Thyroid gland (tissue), 4 donors: ENCODE measurements at places on chromosomes 11 and 22.

- peaks cover 35% of the 10 kb centered on the region for H3K36me3 ChIP-seq
- no peaks in the 10 kb centered on the region for H3K27me3 ChIP-seq
- no peak for DNase-seq
- H3K4me1 ChIP-seq, result no peaks in the 10 kb centered on the region
- no peak overlapping the region for H3K4me3 ChIP-seq
Measured at GRCh38 chr11:59191890-59192289, 20.0 kb downstream of the DTX4 start.

GRCh38 chr22:35564975-35565867 is 24.6 kb downstream of the RASD2 start:
- DNase-seq, result no peak
- no peak overlapping the region for H3K27ac ChIP-seq
- H3K27me3 ChIP-seq, result no peaks in the 10 kb centered on the region

- no peak overlapping the region for H3K4me3 ChIP-seq
- no peaks in the 10 kb centered on the region for H3K4me1 ChIP-seq
- no peaks in the 10 kb centered on the region for H3K27me3 ChIP-seq
- H3K36me3 ChIP-seq, result no peaks in the 10 kb centered on the region
Measured at GRCh38 chr11:81495699-81496292, 1237.9 kb downstream of the FAM181B start.

- no peaks in the 10 kb centered on the region for H3K36me3 ChIP-seq
- no peak overlapping the region for H3K4me3 ChIP-seq
- no peak for DNase-seq
Measured at GRCh38 chr22:17388235-17388634, 19.0 kb downstream of the CECR2 start.

- peaks cover 21% of the 10 kb centered on the region for H3K4me1 ChIP-seq
- peaks cover 8% of the 10 kb centered on the region for H3K36me3 ChIP-seq
- H3K27ac ChIP-seq, result peak overlapping the region; percentile 80
- peak overlapping the region; percentile 29 for H3K4me3 ChIP-seq
- H3K27me3 ChIP-seq, result no peaks in the 10 kb centered on the region
Measured at GRCh38 chr22:41286639-41287091, 678 bp upstream of the RANGAP1 start.

- DNase-seq, result no peak
- no peaks in the 10 kb centered on the region for H3K27me3 ChIP-seq
- no peaks in the 10 kb centered on the region for H3K36me3 ChIP-seq
- H3K4me1 ChIP-seq, result no peaks in the 10 kb centered on the region
Measured at GRCh38 chr11:70252844-70253243, 17.6 kb upstream of the PPFIA1 start.

- H3K27me3 ChIP-seq, result no peaks in the 10 kb centered on the region
- H3K4me3 ChIP-seq, result no peak overlapping the region
- DNase-seq, result no peak
- H3K36me3 ChIP-seq, result no peaks in the 10 kb centered on the region
- H3K27ac ChIP-seq, result no peak overlapping the region
- H3K4me1 ChIP-seq, result no peaks in the 10 kb centered on the region
Measured at GRCh38 chr11:17593466-17594245, 46.6 kb downstream of the OTOG start.

- H3K36me3 ChIP-seq, result no peaks in the 10 kb centered on the region
- no peak overlapping the region for H3K27ac ChIP-seq
- no peak for DNase-seq
- H3K4me1 ChIP-seq, result peaks cover 4% of the 10 kb centered on the region
- no peaks in the 10 kb centered on the region for H3K27me3 ChIP-seq
- H3K4me3 ChIP-seq, result no peak overlapping the region
Measured at GRCh38 chr11:79011357-79011756, 429.5 kb downstream of the TENM4 start.

GRCh38 chr11:121780971-121781370 is 328.2 kb upstream of the SORL1-AS1 start:
- H3K27me3 ChIP-seq, result no peaks in the 10 kb centered on the region
- no peaks in the 10 kb centered on the region for H3K4me1 ChIP-seq
- DNase-seq, result no peak
